Cardiac muscle cell (in vitro differentiated cells and primary cell): ENCODE measurements at places on chromosomes 5 and 9. TPM values are rescaled to one million over a fixed set of nuclear protein-coding genes. Genes with fewer than 3 reads are reported as not detected.
A peak's percentile ranks its signal among the peaks of the same experiment; 100 is the strongest.

DNA sequence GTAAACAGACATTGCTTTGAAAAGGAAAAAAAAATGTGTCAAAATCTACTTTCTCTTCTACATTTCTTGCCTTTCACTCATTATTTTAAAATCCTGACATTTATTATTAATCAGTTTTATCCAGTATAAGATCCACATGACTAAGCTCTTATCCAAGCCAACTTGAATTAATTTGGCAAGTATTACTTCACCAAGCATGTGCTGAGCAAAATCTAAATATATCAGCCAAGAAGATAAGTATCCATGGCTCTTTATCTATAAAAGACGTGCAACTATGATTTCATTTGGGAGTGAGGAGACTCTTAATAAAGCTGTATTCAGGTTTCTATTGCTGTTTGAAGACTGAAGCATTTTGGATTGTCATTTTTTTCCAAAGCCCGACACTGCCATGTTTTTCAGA is 221.3 kb downstream of the TRIM36 start:
- no peaks in the 10 kb centered on the region for H3K27me3 ChIP-seq
- no peak overlapping the region for H3K27ac ChIP-seq
- H3K4me1 ChIP-seq: no peaks in the 10 kb centered on the region

GRCh38 chr5:81530919-81531318 is 137.0 kb upstream of the ACOT12 start:
- H3K4me3 ChIP-seq: no peak overlapping the region
- DNase-seq: no peak
- no peak overlapping the region for H3K27ac ChIP-seq
- H3K27me3 ChIP-seq: no peaks in the 10 kb centered on the region
- H3K36me3 ChIP-seq: no peaks in the 10 kb centered on the region

Gene SPATA31A3
- not detected in 2 replicates for total RNA-seq

Gene SHISAL2B
- 1.9 TPM in 1 of 2 replicates, not detected in the other for total RNA-seq

DNA sequence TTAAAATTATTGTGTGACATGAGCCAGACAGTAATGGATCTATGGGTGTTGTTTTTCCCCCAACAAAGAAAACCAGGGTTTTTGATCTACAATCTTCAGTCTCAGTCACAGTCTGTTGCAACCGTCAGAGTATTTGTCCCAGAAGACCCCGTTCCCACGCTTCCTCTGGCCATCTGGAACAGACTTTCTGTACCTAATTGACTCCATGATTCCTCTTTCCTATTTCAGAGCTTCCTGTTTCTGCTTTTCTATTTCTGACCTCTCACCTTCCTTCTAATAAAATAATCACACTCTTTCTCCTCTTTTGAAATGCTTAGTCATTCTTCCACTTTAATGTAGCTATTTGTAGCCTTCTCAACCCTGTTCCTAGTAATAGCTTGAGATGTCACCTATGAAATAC is 1044.8 kb downstream of the DTWD2 start:
- no peaks in the 10 kb centered on the region for H3K4me1 ChIP-seq
- no peaks in the 10 kb centered on the region for H3K36me3 ChIP-seq
- no peaks in the 10 kb centered on the region for H3K27me3 ChIP-seq
- no peak overlapping the region for H3K27ac ChIP-seq

DNA sequence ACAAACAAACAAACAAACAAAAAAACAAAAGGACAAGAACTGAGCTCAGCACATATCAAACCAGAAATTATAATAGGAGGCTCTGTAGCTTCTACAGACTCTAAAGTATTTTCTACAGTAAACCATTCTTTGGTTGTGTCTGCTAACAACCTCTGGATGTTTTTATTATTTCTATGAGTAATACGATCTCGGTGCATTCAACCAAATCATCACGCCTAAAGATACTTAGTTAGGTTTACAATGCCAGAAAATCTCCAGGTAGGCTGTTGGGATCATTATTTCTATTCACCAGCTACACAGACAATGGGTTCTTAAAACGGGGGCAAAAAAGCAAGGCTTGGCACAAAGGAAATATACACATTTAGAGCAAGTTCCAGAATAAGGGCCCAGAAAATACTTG is 41.6 kb upstream of the ALDOB start:
- H3K4me3 ChIP-seq: no peak overlapping the region
- H3K4me1 ChIP-seq: no peaks in the 10 kb centered on the region
- H3K27ac ChIP-seq: no peak overlapping the region
- no peak for DNase-seq

GRCh38 chr9:75823151-75823550 is 67.3 kb upstream of the PCSK5 start:
- no peak overlapping the region for H3K4me3 ChIP-seq
- no peak for DNase-seq
- H3K27ac ChIP-seq: no peak overlapping the region
- no peaks in the 10 kb centered on the region for H3K27me3 ChIP-seq
- H3K4me1 ChIP-seq: no peaks in the 10 kb centered on the region
- H3K36me3 ChIP-seq: no peaks in the 10 kb centered on the region

DNA sequence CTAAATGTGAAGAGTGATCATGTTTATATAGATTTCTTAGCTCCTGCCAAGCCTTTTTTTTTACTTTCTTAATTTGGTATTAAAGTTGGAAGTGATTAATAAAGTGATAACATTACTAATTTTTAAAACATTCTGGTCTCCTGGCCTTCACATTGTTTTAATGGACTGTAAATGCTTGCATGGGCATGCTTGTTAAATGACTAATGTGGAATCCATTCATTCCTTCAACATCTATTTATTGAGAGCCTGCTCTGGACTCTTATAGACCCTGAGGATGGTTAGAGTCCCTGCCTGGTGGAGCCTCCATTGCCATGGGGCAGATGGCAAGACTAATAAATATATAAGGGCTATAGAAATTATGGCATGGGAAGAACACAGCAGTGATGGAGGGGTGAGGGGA is 103.5 kb downstream of the NTRK2 start:
- no peak overlapping the region for H3K4me3 ChIP-seq
- DNase-seq: no peak
- H3K27me3 ChIP-seq: no peaks in the 10 kb centered on the region
- no peak overlapping the region for H3K27ac ChIP-seq
- H3K36me3 ChIP-seq: no peaks in the 10 kb centered on the region
- no peaks in the 10 kb centered on the region for H3K4me1 ChIP-seq

DNA sequence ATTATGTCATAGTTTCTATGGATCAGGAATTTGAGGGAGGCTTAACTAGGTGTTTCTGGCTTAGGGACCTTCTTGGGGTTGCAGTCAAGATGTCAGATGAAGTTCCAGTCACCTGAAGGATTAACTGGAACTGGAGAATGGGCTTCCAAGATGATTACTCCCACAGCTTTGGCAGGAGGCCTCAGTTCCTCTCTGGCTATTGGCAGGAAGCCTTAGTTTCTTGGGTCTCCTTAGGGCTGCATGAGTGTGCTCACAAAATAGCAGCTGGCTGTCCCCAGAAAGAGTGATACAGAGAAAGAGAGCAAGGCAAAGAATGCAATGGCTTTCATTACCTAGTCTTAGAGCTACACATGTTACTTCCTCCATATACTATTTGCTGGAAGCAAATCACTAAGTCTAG is 138.1 kb upstream of the TLE4 start:
- no peak overlapping the region for H3K27ac ChIP-seq
- no peak overlapping the region for H3K4me3 ChIP-seq
- no peak for DNase-seq
- H3K27me3 ChIP-seq: peaks cover 14% of the 10 kb centered on the region
- H3K4me1 ChIP-seq: no peaks in the 10 kb centered on the region

- H3K27me3 ChIP-seq: no peaks in the 10 kb centered on the region
- H3K27ac ChIP-seq: no peak overlapping the region
- H3K36me3 ChIP-seq: no peaks in the 10 kb centered on the region
- peaks cover 20% of the 10 kb centered on the region for H3K4me1 ChIP-seq
These were observed 92.5 kb downstream of the MLLT3 start for GRCh38 chr9:20529837-20530236.

- no peaks in the 10 kb centered on the region for H3K27me3 ChIP-seq
- H3K4me3 ChIP-seq: no peak overlapping the region
These were observed 43.6 kb upstream of the SMIM32 start for GRCh38 chr5:136236479-136237083.

DNA sequence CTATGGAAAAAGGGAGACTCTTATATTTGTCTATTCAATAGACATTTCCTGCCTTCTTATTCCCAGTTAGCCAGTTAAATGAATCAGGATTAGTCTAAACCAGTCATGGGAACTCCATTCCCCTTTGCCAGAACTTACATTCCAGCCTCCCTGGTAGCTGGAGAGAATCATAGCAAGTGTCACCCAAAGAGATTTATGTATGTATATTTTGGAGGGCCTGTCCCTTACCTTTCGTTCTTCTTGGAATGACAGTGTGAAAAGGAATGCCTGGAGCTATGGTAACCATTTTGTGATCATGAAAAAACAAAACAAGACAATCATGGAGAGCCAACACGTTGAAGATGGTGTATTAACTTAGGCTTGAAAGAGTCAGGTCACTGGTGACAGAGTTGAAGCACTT is 627.7 kb downstream of the CCDC171 start:
- H3K36me3 ChIP-seq: no peaks in the 10 kb centered on the region
- H3K4me1 ChIP-seq: no peaks in the 10 kb centered on the region
- no peak overlapping the region for H3K4me3 ChIP-seq

DNA sequence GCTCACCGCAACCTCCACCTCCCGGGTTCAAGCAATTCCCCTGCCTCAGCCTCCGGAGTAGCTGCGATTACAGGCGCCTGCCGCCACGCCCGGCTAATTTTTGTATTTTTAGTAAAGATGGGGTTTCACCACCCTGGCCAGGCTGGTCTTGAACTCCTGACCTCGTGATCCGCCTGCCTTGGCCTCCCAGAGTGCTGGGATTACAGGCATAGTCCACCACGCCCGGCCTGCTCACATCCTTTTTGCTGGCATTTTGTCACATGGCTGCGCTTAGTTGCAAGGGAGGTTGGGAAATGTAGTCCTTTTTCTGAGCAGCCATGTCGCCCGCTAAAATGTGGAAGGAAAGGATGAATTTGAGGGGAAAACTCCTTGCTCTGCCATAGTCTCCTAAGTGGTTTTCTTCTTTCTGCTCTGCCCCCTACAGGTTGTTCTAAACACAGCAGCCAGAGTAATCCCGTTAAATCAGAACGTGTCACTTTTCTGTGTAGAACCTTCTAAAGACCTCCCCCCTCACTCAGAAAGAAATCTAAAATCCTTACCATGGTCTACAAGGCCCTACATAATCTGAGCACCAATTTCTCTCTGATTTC is 57.8 kb upstream of the HSPA9 start:
- DNase-seq: peak; percentile 70
- no peaks in the 10 kb centered on the region for H3K27me3 ChIP-seq
- no peaks in the 10 kb centered on the region for H3K36me3 ChIP-seq
- H3K27ac ChIP-seq: no peak overlapping the region
- H3K4me3 ChIP-seq: no peak overlapping the region

GRCh38 chr9:130311408-130312140 is 46.0 kb downstream of the HMCN2 start:
- no peaks in the 10 kb centered on the region for H3K36me3 ChIP-seq
- no peaks in the 10 kb centered on the region for H3K27me3 ChIP-seq
- no peak overlapping the region for H3K4me3 ChIP-seq
- DNase-seq: no peak
- H3K27ac ChIP-seq: no peak overlapping the region

DNA sequence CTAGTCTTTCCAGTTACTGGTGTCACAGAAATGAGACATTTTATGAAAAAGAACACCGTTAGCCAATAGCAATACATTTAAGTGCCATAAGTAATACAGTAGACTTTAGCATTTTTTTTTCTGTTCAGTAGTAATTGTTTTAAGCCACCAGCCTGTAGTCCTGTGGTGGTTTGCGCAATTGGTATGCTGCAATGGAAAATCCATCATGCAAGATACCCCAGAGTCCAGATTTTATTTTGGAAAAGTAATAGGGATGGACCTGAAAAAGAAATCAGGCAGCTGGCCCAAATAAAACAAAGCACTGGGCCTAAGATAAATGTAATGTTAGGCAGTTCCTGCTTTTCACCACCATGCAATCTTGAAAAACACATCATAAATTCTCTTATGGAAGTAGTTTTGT is 94.6 kb upstream of the RASGRF2 start:
- H3K27ac ChIP-seq: no peak overlapping the region
- H3K4me1 ChIP-seq: no peaks in the 10 kb centered on the region
- H3K36me3 ChIP-seq: no peaks in the 10 kb centered on the region
- no peak overlapping the region for H3K4me3 ChIP-seq

DNA sequence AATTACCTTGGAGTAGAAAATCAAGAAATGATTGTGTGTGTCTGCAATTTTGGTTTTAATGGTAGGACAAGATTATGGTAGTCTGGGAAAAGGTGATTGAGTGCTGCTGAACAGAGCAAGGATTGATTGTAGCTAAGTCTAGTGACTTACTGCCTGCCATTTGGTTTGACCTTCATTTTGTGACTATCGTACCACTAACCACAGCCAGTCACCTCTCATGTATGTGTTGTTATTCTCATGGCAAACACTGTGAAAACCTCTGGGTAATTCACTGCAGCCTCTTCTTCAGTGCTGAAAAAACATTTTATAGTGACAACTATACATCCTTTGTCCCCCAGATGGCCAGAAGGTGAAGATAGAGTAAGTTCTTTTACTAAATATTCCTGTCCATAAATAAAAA is 37.5 kb downstream of the CTNNA1 start:
- peaks cover 10% of the 10 kb centered on the region for H3K4me1 ChIP-seq
- no peak overlapping the region for H3K4me3 ChIP-seq
- no peaks in the 10 kb centered on the region for H3K27me3 ChIP-seq
- peak overlapping the region; percentile 20 for H3K27ac ChIP-seq
- no peak for DNase-seq

Gene LARP1
- total RNA-seq: 70.6 and 97.8 TPM in 2 replicates

DNA sequence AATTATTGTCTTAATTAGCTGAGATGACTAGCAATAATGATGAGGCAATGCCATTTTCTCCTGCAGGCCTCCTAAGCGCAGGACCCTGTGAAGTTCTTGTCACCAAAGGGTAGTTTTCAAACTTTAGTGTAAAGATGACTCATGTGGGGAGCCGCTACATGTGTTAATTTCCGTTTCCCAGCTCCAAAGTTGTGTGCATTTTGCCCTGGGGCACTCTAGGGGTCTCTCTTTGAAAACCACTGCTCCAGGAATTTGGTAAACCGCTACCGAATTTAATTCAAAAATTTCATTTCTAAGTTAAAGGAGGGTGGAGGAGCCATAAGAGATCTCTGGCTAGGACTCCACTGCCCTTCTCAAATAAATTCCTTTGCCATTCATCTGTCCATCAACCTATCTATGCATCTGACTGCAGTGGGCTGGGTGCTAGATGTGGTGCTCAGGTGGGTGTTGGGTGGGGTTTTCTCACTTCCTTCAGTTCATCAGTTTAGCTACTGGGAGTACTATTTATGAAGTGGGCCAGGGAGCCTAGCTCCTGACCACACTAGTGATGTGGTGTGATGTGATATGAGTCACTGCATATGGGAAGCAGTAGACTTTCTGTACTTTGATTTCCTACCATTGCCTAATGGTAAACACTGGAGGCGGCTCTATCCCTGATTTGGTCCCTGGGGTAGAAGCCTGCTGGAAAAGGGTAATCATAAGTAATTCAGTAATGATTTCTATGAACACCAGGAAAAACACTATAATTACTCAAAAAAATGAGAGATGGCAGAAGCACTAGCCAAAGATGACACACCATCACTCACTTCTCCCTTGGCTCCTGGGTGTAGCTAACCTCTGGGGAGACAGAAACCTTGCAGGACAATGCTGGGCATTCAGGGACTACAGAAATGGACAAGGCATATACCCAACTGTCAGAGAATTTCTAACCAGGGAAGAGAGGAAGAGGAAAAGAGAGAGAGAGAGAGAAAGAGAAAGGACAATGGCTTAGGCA is 4.0 kb upstream of the ZSWIM6 start:
- no peaks in the 10 kb centered on the region for H3K36me3 ChIP-seq
- no peak overlapping the region for H3K27ac ChIP-seq
- no peak overlapping the region for H3K4me3 ChIP-seq
- H3K27me3 ChIP-seq: no peaks in the 10 kb centered on the region
- DNase-seq: no peak

Gene OR1J2
- not detected in 2 replicates for total RNA-seq

Gene EPB41L4A
- total RNA-seq: 8.2 and 10.5 TPM in 2 replicates

- DNase-seq: no peak
- H3K27ac ChIP-seq: no peak overlapping the region
These were observed 47.7 kb downstream of the MTMR12 start for GRCh38 chr5:32264957-32265572.
